Activated CD4-positive, alpha-beta T cell treated with anti-CD3 and anti-CD28 coated beads, Interleukin-2, amount 50 U/mL, for 24 hours (primary cell): ENCODE measurements at places on chromosomes 16 and 17.

- no peak for DNase-seq
These were observed 115.1 kb upstream of the PMFBP1 start for GRCh38 chr16:72286936-72287620.

DNA sequence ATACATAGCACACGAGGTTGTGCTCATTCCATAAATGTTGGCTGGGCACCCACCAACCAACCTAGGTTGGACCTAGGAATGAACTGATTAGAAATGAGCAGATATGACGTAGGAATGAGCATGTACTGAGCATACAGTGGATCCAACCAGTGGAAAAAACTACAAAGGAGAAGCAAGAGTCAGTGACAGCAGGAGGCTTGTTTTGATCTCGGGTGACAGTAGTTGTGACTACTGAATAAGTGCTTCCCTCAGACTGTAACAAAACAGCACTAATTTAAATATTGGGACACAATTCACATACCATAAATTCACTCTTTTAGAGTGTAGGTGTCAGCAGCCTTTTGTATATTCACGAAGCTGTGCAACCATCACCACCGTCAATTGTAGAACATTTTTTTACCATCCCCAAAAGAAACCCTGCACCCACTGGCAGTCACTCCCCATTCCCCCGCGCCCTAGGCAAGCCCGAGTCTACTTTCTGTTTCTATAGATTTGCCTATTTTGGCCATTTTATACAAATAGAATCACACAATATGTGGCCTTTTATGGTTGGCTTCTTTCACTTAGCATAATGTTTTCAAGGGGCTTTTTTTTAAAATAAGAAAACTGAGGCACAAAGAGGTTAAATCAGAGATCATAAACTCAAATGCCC, 7.0 kb downstream of the VAC14 start:
- no peak for DNase-seq

DNA sequence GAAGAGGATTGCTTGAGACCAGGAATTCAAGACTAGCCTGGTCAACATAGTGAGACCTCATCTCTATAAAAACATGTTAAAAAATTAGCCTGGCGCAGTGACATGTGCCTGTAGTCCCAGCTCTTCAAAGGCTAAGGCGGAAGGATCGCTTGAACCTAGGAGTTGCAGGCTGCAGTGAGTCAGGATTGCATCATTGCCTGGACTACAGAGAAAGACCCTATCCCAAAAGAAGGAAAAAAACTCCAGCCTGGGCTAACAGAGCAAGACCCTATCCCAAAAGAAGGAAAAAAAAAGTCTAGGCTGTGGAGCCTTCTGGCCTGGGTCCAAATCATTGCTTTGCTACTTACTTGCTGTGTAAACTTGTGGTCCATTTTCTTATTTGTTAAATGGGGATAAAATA, 4.9 kb downstream of the CCP110 start:
- no peak for DNase-seq

- DNase-seq = no peak
These were observed 19.4 kb upstream of the CRISPLD2 start for GRCh38 chr16:84800158-84800978.

GRCh38 chr17:34171245-34171818, 83.8 kb upstream of the CCL2 start:
- DNase-seq = peak; percentile 52

- DNase-seq = no peak
These were observed 186.6 kb downstream of the SALL1 start for GRCh38 chr16:50964491-50964890.

DNA sequence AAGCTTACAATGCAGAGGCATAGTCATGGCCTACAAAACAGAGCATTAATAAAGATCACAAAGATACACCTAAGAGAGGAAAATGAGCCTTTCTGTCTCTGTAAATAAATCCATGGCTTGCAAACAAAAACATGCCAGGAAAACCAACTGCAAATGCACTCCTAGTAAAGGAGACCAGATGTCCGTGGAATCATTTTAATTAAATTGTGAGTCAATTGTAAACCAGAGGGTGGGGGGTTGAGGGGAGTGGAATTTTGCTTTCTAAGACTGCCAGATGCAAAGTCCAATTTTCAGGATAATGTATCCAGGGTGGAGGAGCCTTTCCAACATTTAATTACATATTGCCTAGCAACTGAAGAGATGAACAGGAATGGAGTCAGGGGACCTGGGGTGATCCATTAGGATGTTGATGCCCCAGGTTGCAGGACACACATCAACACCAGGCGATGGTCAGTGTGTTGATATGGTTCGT, 390.3 kb upstream of the CCL2 start:
- DNase-seq = no peak

- no peak for DNase-seq
These were observed 517.7 kb upstream of the PSMD7 start for GRCh38 chr16:73778887-73779286.

GRCh38 chr17:13740686-13741085, 139.0 kb upstream of the HS3ST3A1 start:
- no peak for DNase-seq

DNA sequence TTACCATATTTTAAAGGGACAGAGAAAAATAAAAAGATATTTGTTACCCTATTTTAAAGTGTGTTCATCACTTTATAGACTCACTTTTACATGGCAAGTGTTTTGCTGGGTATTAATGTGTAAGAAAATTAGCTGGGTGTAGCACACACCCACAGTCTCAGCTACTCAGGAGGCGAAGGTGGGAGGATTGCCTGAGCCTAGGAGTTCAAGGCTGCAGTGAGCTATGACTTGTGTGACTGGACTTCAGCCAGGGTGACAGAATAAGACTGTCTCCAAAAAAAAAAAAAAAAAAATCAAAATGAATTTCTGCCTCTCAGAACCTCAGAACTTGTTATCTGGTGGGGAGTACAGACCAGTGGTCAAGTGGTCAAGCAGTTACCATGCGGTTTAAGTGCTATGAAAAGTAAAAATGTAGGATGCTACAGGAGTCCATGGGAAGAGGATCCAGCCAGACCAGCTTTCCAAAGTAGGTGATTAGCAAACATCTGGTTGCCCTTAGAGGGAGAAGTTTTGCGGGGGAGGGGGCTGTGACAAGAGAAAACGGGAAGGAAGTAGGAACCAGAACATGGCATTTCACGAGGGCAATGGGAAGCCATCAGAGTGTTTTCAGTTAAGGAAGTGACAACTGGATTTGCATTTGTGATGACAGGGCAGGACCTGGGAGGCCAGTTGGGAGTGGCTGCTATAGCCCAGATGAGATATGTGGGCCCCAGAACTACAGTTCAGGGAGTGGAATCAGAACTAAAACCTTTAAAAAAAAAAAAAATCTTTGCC, 13.9 kb downstream of the CNEP1R1 start:
- no peak for DNase-seq
